ENCODE measurements at places on chromosomes 12 and 14. TPM values are rescaled to one million over a fixed set of nuclear protein-coding genes. Genes with fewer than 3 reads are reported as not detected.

Gene AMDHD1
- polyA plus RNA-seq: 0.32 TPM

Gene LALBA
- polyA plus RNA-seq: not detected

Gene SDS
- not detected for polyA plus RNA-seq

Gene MYH6
- not detected for polyA plus RNA-seq

Gene TAS2R13
- not detected for polyA plus RNA-seq

Gene ZDHHC22
- polyA plus RNA-seq: not detected

Gene DIO2
- not detected for polyA plus RNA-seq

Gene VASH1
- polyA plus RNA-seq: 0.54 TPM

Gene KRT75
- not detected for polyA plus RNA-seq

Gene CHD8
- polyA plus RNA-seq: 50.4 TPM

Gene LRRIQ1
- not detected for polyA plus RNA-seq

Gene ZFYVE21
- 15.6 TPM for polyA plus RNA-seq

Gene OVCH1
- polyA plus RNA-seq: not detected

Gene HOXC6
- not detected for polyA plus RNA-seq

Gene TTC8
- polyA plus RNA-seq: 2.2 TPM

Gene WASHC4
- 31.0 TPM for polyA plus RNA-seq

Gene ERBB3
- polyA plus RNA-seq: 0.22 TPM

Gene PGF
- not detected for polyA plus RNA-seq

Gene FSCB
- polyA plus RNA-seq: not detected

Gene CCDC175
- polyA plus RNA-seq: not detected

Gene KNTC1
- 5.2 TPM for polyA plus RNA-seq

Gene ACRBP
- 1.1 TPM for polyA plus RNA-seq

Gene PAPLN
- 0.44 TPM for polyA plus RNA-seq

Gene TMEM119
- 0.59 TPM for polyA plus RNA-seq

Gene GZMH
- 0.83 TPM for polyA plus RNA-seq

Gene RAPGEF3
- not detected for polyA plus RNA-seq

Gene DNAAF2
- 15.7 TPM for polyA plus RNA-seq

Gene TCL1B
- polyA plus RNA-seq: not detected

Gene SALL2
- 4.2 TPM for polyA plus RNA-seq

Gene SAV1
- 7.4 TPM for polyA plus RNA-seq

Gene CHGA
- not detected for polyA plus RNA-seq

Gene CD27
- polyA plus RNA-seq: 560 TPM

Gene MDM1
- 19.9 TPM for polyA plus RNA-seq

Gene AQP6
- polyA plus RNA-seq: not detected

Gene GPD1
- not detected for polyA plus RNA-seq

Gene SRRM4
- polyA plus RNA-seq: not detected

Gene NXPH4
- polyA plus RNA-seq: not detected

Gene DENR
- 54.7 TPM for polyA plus RNA-seq

Gene TAS2R14
- polyA plus RNA-seq: 0.91 TPM

Gene CISTR
- not detected for polyA plus RNA-seq

Gene GATC
- polyA plus RNA-seq: 14.4 TPM

Gene GALNT4
- 2.5 TPM for polyA plus RNA-seq

Gene GARIN6
- polyA plus RNA-seq: not detected

Gene MORN3
- polyA plus RNA-seq: 8.7 TPM

Gene NINJ2
- 8.8 TPM for polyA plus RNA-seq

Gene OTX2
- not detected for polyA plus RNA-seq

Gene TSPAN19
- not detected for polyA plus RNA-seq

Gene ARHGEF40
- 0.11 TPM for polyA plus RNA-seq

Gene TAS2R46
- 0.21 TPM for polyA plus RNA-seq

Gene FAM90A1
- not detected for polyA plus RNA-seq

Gene GALNT9
- not detected for polyA plus RNA-seq

Gene CHURC1
- polyA plus RNA-seq: 177 TPM

Gene SERPINA6
- not detected for polyA plus RNA-seq

Gene PRPF40B
- polyA plus RNA-seq: 2.0 TPM

All from naive thymus-derived CD4-positive, alpha-beta T cell (primary cell).